ENCODE measurements at places on chromosomes 7 and 10. TPM values are rescaled to one million over a fixed set of nuclear protein-coding genes. Genes with fewer than 3 reads are reported as not detected.
A peak's percentile ranks its signal among the peaks of the same experiment; 100 is the strongest.

- no peak for DNase-seq
These were observed 704.4 kb upstream of the CELF2 start for GRCh38 chr10:10313149-10313835.

DNA sequence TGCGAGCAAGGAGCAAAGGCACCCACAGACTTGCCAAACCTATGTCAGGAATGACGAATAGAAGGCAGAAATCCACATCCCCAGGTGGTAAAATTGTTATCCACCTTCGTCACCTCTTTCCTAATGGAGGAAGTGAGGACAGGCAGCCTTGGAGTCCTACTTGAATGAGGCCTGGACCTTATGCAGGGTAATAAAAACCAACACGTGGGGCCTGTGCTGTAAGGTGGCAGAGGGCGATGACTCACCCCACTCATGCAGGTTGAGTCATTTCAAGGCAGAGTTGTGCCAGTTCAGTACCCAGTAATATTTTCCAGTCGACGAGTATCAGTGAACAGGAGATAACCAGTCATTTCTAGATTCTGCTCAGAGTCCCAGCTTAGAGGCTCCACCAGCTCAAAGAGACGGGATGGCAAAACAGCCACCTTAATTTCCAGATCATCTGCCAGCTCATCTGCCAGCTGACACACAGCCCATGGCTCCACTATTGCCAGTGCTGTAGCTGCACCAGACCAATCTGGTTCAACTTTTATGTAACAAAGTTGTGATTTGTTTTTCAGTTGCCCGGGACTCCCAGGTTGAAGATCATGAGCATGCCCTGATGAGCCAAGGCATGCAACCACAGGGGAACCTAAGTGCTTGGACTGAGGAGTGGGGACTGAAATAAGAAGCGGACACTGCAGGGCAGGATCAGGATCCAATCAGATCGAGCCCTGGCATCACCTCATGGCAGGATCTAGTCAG, 176.2 kb upstream of the ITGB1 start:
- peak; percentile 62 for DNase-seq

- no peak for DNase-seq
These were observed 4.7 kb upstream of the EIF5AL1 start for GRCh38 chr10:79507440-79508167.

- no peak for DNase-seq
These were observed 11.7 kb downstream of the ADIRF start for GRCh38 chr10:86979977-86980448.

GRCh38 chr7:149257146-149257545, 4.8 kb upstream of the ZNF783 start:
- no peak for DNase-seq

DNA sequence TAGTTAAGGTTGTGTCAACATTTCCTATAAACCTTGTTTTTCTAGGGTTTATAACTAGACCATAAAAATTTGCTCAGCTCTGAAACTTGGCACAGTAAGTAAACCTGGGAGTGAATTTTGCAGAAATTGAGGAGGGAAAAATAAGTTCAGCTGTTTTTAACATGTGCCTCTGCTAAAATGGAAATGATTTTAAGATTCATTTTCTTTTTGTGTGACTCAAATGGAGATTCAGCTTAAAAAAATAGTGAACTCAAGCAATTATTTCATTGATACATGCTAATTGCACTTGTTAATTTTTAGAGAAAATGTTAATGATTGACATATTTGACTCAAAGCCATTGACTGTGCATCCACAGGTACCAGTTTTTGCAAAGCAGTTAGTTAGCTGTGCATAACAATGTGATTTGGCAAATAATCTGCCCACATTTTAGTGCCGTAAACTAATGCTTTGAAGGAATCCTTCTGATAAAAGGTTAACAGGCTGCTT, 68.5 kb upstream of the ZNF438 start:
- no peak for DNase-seq

Gene NACAD
- 1.5 TPM for total RNA-seq

DNA sequence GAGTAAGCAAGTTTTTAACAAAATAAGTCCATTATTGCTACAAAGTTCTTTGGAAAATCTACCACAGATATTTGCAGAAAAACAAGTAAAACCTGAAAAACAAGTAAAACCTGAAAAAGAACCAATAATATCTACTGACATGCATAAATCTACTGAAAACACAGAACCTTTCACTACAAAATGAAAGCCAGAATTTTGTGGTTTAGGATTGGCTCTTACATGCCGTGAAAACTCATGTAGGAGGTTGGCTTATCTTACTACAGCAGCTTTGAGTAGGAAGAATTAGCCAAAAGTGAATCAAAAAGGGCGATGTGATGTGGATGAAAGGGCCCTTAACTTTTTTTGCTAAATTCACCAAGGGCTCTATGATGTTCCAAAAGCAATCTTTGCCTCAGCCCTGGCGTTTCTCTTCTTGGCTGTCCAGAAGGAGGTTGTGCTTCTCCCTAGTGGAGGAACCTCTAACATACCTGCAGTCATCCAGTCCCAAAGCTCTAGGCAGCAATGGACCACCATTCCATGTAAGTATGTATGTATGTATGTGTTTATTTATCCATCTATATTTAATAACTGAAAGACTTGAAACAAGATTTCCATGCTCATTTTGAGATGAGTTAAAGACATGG, 93.5 kb upstream of the ZNF804B start:
- no peak for DNase-seq

- no peak for DNase-seq
These were observed 43.9 kb downstream of the LUC7L2 start for GRCh38 chr7:139403601-139404000.

Gene OR2A12
- not detected for total RNA-seq

GRCh38 chr10:5493691-5494090, 5.7 kb downstream of the CALML5 start:
- no peak for DNase-seq

DNA sequence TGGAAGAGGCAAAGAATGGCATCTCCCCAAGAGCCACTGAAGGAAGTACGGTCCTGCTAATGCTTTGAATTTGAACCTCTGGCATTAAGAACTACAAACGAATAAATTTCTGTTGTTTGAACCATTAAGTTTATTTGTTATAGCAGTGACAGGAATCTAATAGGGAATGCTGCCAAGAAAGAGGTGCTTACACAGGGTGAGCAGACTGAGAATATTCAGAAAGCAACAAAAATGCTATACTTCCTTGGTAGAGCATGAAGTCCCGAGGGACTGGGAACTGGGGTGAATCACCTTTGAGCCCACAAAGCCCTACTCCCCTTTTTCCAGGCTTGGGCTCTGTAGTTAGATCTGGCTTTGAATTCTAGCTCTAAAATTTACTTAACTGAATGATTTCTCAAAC, 45.0 kb downstream of the PANK1 start:
- no peak for DNase-seq

- DNase-seq = no peak
These were observed at the start of gene MEOX2 for GRCh38 chr7:15686295-15686956. Gene MEOX2, minus strand, starts transcription at chr7:15686683. Its CDS starts 281 bp downstream, at chr7:15686402.

- DNase-seq = no peak
These were observed 446.0 kb upstream of the PODXL start for GRCh38 chr7:132002343-132002968.

Gene SEMA3D
- total RNA-seq = 4.4 TPM

Gene DCLRE1A
- total RNA-seq = 14.6 TPM

DNA sequence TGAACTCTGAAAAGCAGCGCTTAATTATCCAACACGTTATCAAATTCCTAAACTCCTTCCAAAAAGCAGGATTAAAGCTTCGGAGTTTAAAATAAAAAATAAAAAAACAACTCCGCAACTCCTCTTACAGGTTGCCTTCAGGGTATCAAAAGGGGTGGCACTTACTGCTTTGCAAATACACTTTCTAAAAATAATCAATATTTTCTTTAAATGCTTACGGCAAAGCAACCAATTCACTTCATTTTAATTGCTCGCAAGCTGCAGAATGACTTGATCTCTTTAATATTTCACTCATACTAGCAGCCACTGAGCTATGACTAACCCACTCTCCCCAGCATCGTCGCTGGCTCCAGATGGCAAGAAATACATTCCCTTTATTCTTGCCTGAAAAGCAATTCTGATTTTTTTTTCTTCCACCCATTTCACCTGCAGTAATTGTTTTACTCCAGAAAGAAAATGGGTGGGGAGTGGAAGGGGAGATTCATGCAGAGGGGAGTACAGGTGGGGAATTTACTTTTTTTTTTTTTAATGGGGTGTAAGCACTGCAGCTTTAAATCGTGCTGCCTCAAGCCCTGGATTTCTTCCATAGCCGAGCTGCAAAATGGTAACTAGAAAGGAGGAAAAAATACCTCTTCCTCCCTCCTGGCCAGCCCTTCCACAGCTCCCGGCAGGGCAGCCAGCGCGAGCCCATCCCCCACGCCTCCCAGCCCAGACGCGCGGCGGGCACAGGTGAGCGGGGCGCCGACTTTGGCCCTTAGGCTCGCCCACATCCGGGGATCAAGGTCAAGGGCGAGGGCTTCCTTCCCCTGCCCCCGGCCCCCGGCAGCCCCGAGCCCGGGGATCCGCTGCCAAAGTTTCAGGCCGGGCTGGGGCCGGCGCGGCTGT, 54.2 kb upstream of the FHIP2A start:
- no peak for DNase-seq

Gene ASB4
- total RNA-seq = not detected

Gene CPA4
- total RNA-seq = 14.7 TPM

DNA sequence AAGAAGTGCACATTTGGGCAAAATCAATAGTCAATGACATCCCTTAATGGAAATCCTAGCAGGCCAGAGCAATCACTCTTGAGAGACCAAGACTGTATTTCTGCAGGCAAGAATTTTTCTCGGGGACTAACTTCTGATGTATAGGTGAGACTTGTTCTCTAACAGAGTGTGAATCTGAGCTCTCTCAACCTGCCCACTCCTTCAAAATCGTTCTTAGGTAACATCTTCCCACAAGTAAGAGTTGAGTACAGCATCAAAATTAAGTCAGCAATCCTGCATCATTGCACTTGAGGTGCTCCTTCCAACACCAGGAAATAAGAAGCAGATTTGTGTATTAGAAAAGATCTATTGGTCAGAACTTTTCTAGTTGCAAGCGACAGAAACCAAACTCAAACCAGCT, 25.6 kb upstream of the GFRA1 start:
- no peak for DNase-seq

DNA sequence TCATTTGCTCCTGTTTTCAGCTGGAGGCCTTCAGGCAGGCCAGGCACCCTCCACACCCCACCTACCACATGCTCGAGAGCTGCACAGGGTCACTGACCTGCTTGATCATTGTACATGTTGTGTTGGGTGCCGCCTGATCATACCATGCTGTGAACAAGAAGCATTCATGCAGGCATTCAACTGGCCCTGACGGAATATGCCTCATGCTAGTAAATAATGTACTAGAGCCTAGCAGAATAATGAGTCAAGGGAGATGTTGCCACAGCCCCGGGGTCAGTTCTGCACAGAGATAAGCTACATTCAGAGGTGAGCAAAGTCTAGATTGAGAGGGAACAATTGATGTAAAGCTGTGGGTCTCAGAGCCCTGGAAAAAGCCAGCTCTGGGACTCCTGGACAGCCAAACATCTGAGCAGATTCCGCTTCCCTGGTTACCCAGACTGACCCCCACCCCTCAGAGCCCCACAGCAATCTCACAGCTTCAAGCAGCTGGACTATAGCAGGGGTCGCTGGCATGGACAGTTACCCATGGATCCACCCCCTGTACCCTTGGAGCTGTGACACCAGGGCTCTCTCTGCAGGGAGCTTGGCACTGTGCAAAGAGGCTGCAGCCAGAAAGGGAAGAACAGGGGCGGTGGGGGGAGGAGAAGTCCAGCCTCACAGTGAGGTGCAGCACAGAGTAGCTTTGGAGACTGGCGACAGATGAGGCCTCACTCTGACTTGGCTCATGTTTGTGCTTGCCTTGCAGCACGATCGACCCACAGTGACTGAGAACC, 86.6 kb downstream of the FRMPD2 start:
- DNase-seq = no peak

- DNase-seq = no peak
These were observed 25.6 kb downstream of the GPER1 start for GRCh38 chr7:1113548-1113885.

DNA sequence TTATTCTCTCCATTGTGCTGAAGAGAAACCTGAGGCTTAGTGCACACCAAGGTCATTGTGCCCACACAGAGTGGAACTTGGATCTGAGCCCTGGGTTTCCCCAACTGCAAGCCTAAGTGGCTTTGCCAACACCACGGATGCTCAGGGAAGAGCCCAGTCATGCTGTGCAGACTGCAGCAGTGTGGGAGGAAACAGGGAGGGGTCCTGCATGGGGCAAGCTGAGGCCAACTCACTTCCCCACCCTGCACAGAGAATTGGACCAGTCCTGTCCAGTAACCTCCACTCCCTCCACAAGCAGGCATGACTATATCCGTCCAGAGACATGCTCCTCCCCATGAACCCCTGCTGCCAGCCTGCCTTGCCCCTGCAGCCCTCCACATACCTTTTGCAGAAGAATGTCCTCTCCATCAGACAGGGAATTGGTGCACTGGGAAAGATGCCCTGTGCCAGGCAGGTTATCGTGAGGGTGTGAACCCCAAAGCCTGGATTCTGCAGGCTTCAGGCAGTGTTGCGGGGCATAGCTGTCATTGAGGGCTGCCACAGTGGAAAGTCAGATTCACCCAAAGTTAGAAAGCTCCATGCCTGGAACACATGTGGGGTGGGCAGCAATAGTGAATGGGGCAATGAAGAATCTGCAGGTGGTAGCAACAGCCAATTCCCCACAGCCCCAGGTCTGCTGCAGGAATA, 44.9 kb downstream of the DRGX start:
- no peak for DNase-seq
